ENCODE measurements at places on chromosomes 1 and 21.

DNA sequence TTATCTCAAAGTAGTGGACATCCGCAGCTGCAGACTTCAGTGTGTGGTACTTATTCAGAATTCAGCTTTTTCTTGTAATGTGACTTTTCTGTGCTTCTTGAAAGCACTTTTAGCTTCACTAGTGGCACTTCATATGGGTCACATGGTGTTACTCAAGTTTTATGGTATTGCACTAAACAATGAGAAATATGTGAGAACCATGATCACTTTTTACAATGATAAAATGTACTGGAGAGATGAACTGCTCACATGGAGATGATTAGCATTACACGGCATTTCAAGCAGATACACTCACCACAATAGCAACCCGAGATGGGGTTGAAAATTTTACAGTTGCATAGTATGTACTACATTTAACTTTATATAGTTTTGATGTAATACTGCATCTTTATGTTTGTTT, 40.1 kb upstream of the GPR52 start:
- DNase-seq = no peak

DNA sequence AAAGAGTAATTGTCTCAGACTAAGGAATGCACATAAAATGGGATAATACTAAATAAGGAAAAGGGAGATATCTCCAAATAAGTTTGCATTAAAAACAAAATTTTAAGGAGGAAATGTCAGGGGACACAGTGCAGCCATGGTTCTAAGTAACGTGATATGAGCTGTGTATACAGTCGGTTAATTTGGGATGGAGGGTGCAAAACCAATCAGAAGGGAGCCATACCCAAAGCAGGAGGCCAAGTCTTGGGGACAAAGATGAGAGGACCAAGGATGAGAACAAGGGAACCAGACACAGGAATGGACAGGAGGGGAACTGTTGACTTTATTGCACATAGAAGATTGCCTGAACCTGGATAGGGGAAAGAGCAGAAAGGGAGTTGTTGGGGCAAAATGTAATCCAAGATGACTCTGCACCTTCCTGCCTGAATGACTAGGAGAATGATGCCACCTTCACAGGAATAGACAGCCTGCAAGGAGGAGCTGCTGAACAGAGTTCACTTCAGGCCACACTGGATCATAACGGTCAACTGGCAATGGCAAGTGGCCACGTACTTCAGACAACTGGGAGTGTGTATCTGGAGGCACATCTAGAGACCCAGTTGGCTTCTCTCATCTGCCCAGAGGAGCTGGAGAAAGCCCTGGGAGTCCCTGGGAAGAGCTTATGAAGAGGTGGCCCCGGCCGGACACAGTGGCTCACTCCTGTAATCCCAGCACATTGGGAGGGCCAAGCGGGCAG, 22.0 kb upstream of the BOLA1 start:
- DNase-seq = no peak

DNA sequence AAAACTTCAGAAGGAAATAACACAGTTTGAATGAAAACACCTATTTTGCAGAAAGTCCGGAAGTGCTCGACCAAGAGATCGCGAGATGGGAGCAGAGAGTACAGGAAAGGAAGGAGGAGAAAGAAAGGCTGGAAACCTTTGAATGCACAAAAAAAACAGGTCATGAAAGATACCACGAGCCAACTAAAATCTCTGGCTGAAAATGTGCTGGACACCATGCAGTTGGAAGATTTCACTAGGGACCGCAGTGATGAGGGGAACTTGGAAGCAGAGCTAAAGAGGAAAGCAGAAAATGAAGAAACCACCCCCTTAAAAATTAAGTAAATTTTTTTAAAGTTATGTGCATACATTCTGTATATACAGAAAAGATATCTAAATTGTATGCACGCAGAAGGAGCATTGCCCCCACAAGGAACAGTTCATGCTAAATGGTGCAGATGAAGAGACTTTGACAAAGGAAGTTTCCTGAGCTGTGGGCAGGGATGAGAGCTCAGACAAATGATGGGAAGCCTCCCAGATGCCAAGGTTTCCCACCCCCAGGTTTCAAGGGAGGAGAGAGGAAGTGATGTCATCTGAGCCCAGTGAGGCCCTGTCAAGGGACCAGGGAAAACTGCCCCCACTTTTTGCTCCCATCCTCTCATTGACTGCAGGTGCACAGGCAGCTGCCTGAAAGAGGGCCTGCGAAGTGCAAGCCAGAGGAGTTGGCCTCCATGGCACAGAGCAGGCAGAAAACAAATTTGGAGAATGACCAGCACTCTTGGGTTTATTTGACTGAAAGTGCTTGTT, 52.5 kb downstream of the ETS2 start:
- DNase-seq = no peak

DNA sequence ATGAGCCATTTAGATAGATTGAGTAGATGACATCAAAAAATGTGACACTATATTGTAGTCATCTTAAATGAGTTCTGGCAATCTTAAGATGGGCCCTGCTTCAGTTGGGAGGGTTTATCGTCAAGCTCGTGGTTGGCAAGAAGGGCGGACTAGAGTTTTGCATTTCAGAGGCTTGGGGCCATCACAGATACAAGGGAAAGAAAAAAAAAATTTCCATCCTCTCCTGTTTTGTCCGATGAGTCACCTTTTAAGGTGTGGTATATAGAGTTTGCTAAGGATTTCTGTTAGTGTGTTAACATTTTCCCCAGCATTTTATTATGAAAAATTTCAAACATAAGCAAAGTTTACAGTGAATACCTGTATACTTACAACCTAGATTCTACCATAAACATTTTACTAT, 31.8 kb upstream of the KCNQ4 start:
- no peak for DNase-seq

GRCh38 chr1:180805316-180805715, 107.4 kb upstream of the KIAA1614 start:
- DNase-seq = no peak

- DNase-seq = no peak
Observed at GRCh38 chr1:101797722-101798121, 199.0 kb downstream of the OLFM3 start.
